Activated CD4-positive, alpha-beta T cell treated with anti-CD3 and anti-CD28 coated beads, Interleukin-2, amount 50 U/mL, for 16 hours (primary cell): ENCODE measurements at places on chromosomes 12 and 14.
A peak's percentile ranks its signal among the peaks of the same experiment; 100 is the strongest.

DNA sequence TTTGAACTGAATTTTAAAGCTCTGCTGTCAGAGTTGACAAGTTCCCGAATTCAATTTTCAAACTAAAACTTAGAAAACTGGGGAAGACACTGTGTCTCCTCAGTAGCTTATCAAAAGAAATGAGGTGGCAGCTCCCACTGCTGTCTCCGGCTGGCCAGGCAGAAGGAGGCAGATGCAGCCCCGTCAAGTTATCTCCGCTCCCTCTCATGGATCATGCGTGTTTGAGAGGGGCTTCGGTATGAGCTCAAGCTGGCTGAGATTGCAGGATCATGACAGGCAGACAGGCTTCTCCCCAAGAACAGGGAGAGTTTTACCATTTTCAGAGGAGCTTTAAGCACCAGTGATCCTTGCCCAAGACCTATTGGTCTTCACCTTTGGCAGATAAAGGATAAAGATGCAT, 88.8 kb downstream of the NEDD1 start:
- no peak for DNase-seq

DNA sequence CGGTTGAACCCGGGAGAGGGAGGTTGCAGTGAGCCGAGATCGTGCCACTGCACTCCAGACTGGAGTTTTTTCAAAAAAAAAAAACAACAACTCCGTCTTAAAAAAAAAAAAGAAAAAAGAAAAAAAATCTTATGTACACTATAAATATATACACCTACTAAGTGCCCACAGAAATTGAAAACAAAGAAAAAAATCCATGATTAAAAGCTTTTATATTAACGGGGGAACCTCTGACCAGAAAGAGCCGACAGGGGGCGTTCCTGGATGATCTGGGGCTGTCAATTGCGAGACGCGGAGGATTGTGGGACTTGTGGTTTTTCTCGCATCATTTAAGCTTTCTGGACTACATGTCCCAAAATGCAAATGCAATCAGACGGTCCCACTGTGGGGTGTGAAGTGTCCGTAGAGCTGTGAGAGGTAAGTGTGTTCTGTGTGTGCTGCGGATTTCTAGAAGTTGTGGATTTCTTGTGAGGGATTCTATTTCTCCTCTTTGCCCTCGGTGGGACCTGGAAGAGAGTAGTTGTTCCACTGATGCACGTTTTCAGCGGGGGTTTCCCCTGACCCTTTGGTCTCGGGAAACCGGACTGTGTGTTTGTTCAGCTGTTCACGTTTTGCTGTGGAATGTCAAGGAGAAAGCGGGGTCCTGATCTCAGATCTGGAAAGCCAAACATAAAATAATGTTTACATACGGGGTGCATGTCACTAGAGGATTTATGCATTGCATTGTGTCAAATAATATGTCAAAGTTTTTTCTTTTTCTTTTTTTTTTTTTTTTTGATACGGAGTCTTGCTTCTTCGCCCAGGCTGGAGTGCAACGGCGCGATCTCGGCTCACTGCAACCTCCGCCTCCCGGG, at the start of gene SIRT4:
SIRT4 (plus strand) TSS at position 360 of the 854 bp plus-strand sequence. CDS start 1,241 bp downstream, outside the sequence.
- DNase-seq: peak; percentile 93

GRCh38 chr12:45209784-45210183, 6.1 kb upstream of the ANO6 start:
- no peak for DNase-seq

DNA sequence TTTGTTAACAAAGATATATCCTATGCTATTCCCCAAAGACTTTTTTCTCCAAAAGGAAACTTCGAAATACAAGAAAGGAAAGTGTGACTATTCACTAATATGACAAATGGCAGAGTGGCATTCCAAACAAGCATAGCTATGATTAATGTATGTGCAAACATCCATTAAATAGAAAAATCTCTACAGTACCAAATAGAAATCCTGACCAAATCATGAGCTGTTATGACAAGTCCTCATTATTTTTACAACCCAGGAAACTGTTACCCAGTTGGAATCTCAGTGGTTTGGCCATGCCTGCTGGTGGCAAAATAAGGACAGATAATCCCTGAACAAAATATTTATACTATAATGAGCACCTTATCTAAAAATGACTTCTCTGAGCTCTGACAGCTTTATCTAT, 202.1 kb downstream of the SEC23A start:
- no peak for DNase-seq

GRCh38 chr12:119673634-119674033, 5.7 kb downstream of the PRKAB1 start:
- DNase-seq: no peak

DNA sequence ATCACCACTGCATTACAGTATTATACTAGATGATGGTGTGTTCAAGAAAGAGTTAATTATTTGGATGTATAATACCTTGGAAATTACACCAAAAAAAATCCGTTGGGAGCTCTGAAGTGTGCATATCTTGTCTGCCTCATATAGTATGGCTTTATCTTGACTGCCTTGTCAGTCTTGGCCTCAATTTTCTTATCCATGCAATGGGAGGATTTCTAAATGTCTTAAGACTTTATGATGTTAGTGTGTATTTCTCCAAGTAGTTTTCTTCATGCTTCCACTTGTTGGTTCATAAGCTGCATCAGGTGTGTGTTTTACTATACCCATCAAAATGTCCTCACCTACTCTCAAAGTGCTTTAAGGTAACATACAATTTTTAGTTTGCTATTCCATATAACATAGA, 84.6 kb downstream of the FGD4 start:
- no peak for DNase-seq

DNA sequence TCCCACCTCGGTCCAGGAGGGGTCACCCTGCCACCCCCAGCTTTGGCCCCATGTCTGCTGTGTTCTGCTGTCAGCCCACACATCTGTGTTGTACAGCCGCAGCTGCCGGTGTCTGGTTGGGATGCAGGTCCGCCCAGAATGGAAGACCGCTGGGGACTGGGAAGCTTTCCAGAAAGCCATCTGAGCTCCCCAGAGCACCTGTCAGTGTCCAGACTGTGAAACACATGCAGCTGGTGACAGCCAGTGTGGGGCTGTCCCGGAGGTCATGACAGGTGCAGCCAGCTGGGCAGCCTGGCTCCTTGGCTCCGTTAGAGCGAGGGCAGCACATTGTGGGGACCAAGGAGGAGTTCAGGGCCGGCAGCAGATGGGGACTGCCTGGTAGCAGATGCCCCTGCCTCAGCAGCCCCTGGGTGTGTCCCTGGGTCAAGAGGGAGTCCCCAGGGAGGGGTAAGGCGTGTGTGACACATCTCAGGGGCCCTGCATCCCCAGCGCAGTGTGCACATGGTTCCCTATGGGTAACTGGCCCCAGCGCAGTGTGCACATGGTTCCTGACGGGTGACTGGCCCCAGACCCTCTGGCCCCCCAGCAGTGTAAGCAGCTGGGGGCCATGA, 16.4 kb downstream of the CEP170B start:
- no peak for DNase-seq
